GM13977 (cell line): ENCODE measurements at places on chromosomes 6 and 20.

GRCh38 chr6:101399616-101400162 lies 6.2 kb downstream of the GRIK2 start:
- no peak for DNase-seq

DNA sequence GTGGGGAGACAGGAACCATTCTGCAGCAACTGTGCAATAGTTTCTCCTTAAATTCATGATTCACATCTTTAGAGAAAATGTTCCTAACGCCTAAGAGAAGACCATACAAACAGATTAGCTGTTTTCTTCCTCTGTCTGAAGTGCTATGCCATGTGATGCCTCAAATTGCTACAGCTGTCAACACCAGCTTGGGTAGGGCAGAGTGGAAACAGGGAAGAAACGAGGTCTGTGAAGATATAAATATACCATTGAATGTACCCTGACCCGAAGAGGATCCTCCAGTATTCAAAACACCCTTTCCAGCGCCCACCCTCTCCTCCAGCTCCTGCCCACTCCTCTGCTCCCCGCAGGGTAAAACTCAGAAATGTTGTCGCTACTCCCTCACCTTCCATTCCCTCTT lies 40.3 kb upstream of the PRND start:
- no peak for DNase-seq

- no peak for DNase-seq
Measured at GRCh38 chr20:42379385-42379784, 761.2 kb upstream of the CHD6 start.

GRCh38 chr6:79868098-79868722 lies 79.1 kb downstream of the ELOVL4 start:
- peak; percentile 59 for DNase-seq

GRCh38 chr6:131778169-131778568 lies 29.7 kb upstream of the ENPP1 start:
- no peak for DNase-seq

- peak; percentile 13 for DNase-seq
Measured at GRCh38 chr6:160133441-160134336, 12.1 kb downstream of the SLC22A1 start.

DNA sequence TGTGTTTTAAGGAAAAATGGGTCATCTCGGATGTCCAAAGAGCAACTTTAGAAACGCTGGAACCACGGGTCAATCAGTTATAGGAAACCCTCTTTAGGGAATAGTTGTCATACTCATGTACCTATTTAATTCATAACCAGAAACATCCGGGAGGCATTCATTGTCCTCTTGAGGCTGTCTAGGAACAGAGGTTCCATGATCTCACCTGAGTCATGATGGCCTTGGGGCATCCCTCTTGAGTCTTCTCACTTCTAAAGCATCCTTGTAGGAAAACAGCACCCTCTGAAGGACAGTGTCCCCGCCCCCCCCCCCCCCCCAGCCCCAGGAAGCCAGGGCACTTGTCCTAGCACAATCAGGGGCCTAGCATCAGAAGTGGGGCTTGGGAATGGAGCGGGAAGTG lies 46.3 kb upstream of the CDH4 start:
- DNase-seq: no peak

- no peak for DNase-seq
Measured at GRCh38 chr6:166087852-166088251, 79.8 kb downstream of the TBXT start.

- no peak for DNase-seq
Measured at GRCh38 chr6:2007165-2007564, 238.2 kb downstream of the GMDS start.

DNA sequence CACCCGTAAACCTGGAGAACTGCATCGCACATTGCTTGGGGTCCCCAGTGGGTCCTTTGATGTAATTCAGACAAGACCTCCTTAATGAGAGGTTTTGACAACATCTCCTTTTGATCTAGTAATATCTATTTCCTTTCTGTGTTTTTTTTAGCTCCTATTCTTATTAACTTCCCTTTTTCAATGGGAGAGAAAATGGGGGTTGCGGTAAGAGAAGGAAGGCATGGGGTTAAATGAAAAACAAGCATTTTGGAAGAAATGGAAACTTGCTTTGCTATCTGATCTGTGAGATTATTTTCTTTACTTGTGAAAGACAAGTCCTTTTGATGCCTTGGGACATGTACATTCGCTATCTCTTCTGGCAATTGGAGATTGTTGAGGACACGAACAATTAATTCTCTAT lies 418.6 kb upstream of the MAN1A1 start:
- no peak for DNase-seq

GRCh38 chr6:33869121-33869520 lies 65.3 kb upstream of the MLN start:
- DNase-seq: no peak

DNA sequence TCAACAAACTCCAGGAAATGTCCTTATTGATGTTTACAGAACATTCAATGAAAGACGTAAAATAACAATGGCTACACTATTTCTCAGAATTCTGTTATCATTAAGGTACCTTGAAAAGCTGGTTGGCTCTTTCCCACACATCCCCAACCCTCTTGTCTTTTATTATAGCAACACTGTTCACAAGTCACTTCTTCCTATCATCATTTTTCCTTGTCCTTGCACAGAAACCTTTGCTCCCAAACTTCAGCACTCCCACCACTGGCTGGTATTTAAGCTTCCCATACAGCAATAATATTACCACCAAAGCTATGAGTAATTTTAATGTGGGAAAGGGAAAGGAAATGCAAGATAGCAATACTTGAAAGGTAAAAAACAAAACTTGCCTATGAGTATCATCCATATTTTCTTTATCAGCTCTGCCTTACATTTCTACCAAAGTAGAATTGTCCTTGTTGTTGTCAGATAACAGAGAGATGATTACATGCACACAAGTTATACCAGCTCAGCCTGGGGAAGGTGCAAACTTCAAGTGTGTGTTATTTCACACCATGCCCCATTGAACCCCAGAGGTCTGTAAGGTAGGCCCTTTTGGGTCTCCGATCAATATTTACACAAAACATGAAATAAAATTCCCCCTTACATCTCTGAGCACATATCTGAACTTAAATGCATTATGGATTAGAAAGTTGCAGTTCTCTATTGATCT lies 32.2 kb downstream of the ARHGAP18 start:
- no peak for DNase-seq

- peak; percentile 58 for DNase-seq
Measured at GRCh38 chr6:137044366-137045221, at the start of gene IL20RA. Gene IL20RA, minus strand, starts transcription at chr6:137044965. Its CDS starts 237 bp downstream, at chr6:137044728.

DNA sequence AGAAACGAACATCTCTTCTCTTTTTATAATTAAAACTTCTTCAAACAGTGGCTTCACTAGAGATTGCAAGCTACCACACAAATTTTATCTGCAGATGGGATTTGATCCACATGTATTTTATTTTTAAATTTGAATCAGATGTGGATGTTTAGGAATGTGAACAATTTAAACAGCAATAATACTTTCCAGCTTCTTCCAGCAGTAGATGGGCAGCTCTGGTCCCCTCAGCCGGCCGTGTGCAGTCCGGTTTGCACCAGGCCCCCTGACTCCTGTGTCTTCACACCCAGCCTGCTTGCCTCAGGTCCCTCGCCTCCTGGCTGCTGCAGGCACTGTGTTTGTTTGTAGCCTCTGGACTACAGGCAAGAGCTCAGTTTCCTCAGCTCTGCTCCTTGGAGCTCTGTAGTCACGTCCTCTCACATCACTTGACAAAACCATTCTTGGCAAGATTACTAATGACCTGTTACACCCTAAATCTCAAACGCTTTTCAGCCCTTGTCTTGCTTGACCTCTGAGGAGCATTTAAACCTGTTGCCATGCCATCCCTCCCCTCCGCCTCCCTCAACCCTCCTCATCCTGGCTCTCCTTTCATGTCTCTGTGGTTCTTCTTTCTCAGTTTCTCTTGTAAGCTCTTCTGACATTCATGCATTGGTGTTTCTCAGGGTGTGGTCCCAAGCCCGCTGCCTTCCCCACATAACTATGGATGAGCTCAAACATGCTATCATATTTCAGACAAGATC lies 13.2 kb upstream of the ZBTB24 start:
- DNase-seq: no peak

- DNase-seq: no peak
Measured at GRCh38 chr6:148550569-148550968, 196.3 kb upstream of the UST start.

- DNase-seq: no peak
Measured at GRCh38 chr6:112251171-112251875, 3.0 kb downstream of the LAMA4 start.

DNA sequence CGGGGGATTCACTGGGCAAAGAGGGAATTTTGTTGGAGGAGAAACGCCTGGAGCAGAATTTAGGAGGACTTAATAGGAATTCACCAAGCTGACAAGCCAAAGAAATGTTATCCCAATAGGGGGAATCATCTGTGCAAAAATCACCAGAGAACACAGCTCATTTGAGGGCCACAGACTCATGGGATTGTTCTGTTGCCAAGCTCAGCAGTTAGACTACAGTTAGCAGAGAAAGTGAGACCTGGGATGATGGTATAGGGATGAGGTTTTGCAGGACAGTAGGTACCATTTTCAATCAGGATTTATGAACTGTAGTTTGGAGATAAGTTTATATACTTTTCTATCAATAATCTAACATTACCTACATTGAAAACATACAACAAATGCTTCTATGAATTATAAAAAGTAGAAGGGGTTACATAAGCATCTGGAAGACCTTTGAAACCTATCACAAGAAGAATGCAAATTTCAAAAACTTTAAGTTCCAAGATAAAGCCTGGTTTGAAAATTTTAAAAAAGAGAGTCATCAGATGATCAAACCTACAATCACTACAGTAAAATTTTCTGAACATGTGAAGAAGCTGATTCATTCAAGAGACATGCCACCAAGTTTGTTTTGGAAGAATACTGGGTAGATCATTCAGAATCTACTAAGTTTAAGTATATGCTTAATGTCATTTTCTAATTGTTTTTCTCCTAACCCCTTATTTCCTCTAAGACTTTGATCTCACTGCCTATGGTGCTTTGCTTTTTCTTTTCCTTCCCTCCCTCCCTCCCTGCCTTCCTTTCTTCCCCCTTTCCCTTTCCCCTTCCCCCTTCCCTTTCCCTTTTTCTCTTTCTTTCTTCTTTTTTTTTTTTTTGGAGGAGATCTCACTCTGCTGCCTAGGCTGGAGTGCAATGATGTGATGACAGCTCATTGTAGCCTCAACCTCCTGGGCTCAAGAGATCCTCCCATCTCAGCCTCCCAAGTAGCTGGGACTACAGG lies 81.5 kb downstream of the KIF13A start:
- no peak for DNase-seq

- DNase-seq: no peak
Measured at GRCh38 chr20:35146299-35146919, 727 bp downstream of the EDEM2 start.

DNA sequence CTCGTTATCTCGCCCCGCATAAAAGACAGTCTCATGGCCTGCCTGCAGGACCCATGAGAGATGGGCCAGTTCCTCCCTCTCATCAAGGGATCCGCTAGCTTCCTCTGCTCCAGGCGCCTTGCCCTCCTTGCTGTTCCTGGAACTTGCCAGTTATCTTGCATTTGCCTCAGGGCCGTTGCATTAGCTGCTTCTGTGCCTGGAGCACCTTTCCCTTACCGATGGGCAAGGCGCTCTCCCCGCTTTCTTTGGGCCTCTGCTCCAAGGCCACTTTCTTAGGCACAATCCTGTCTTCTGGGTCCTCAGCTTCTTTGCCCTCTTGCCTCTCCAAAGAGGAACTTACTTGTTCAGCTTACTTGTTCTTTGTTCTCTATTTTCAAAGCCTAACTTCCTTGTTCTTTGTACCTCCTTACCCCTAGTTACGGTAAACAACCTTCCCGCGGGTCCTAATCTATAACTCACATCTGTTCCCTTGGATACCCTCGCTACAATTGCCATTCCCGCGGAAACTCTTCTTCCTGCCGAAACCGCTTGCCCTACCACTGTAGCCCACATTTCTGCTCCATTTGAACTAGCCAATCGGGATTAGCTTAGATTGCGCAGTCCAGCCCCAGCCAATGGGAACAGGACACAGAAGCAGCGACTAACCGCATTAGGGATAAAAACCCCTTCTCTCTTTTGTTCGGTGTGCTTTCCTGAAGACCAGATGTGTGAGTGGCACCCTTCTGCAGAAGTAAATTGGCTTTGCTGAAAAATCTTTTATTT lies 887 bp upstream of the NSFL1C start:
- DNase-seq: peak; percentile 30

DNA sequence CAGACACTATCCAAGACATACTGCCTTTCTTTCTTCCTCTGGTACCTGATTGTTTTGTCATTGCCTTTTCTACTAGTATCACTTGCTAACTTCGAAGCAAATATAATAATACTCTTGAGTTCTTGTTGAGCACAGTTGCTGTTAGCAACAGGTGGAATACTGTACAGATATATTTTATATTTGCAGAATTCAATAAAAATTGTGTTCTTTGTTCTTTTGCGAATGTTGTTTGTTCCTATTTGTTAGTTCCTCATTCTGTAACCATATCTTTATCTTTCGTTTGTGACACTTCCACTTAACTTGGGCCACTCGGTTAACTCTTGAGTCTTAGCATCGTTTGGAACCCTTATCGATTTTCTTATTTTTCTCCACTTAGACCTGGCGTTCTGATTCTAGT lies 868 bp downstream of the CYB5R4 start:
- DNase-seq: no peak

- DNase-seq: no peak
Measured at GRCh38 chr20:47934761-47935160, 149.5 kb upstream of the SULF2 start.

DNA sequence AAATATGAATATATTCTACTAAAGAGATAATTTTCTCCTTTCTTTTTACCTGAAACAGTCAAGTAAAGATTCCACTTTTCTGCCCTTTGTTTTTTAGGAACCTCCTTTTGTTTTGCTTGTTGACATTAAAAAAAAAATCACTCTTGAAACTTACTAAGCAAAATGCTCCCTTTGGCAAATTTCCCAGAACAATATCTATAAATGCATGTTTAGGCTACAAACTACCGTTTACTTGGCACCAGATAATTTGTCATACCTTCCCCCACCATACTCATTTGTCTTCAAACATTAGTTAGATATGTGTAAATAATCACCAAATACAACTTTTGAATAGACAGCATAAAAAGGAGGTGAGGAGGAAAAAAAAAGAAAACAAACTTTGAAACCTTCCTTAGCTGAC lies 604.7 kb downstream of the RFPL4B start:
- DNase-seq: no peak

- DNase-seq: no peak
Measured at GRCh38 chr6:14925025-14925698, 320.7 kb upstream of the JARID2 start.

DNA sequence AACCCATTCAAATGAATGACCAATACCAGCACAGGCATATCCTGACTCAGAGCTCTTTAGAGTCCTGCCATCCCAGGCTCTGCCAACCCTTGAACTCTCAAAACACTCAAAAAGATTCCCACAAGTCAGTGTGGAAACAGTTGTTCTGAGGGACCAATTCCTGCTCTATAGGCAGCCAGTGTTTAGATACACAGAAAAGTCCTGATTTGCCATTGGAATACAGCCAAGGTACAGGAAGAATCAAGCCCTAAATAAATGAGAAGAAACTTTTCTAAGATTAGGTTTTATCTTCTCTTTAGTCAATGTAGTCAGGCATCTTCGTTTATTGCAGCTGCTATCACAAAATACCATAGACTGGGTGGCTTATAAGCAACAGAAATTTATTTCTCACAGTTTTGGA lies 626.8 kb upstream of the ARID1B start:
- DNase-seq: no peak

GRCh38 chr6:142947714-142948480 lies 2.9 kb upstream of the HIVEP2 start:
- DNase-seq: peak; percentile 65
